ENCODE measurements at places on chromosomes 4 and X. TPM values are rescaled to one million over a fixed set of nuclear protein-coding genes. Genes with fewer than 3 reads are reported as not detected.

DNA sequence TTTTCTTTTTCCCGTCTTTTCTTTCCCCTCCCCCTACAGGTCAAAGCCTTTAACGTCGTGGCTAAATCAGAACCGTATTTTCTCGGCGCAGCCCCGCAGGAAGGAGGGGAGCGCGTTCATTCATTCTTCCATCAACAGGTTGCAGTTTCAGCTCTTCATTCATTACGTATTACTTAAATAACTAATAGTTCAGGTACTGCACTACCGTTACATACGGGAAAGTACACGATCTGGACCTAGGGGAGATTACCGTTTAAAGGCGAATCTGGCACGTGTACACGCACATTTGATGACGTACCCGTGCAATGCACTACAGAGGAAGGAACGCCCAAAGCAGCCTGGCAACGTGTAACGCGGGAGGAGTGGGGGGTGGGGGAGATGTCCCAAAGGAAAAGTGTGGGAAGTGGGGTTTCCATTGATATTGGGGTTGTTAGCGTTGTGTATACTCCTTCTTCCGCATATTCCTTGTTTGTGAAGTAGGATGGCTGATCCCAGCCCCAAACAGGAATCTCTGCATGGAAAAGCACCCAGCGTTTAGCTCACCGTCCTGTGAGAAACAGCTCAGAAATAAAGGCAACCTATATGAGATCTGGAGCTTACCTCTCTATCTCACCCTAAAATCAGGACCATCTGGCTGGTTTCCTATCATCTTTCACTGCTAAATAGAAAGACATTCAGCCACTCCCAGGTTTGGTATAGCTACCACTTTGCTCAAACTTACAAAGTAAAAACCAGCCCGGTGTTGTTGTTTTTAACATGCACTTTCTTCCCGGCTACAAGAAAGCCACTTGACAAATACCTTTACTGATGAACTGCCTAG, 585 bp upstream of the SEC24D start:
- DNase-seq: peak; percentile 55

GRCh38 chr4:32061916-32062315, 1341.7 kb downstream of the PCDH7 start:
- no peak for DNase-seq

DNA sequence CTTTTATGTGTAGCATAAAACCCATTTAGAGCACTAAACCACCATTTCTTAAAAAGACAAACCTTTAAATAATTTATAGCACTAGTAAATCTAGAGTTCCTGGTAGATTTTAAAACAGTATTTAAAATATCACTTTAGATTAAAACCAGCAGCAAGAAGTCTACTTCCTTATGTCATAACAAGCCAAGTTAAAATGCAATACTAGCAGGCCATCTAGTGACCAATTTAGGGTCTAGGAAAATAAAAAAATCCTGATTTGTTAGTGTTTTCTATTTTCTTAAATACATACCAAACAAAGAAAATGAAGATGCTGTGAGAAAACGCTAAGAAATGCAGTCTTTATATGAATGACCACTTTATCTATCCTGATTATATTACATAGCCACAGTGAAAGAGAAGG, 53.9 kb downstream of the PAPSS1 start:
- DNase-seq: no peak

GRCh38 chr4:186248643-186249042, 17.3 kb upstream of the F11 start:
- no peak for DNase-seq

GRCh38 chrX:71251466-71251973, 2.4 kb downstream of the ZMYM3 start:
- no peak for DNase-seq

- DNase-seq: no peak
These were observed 97.9 kb upstream of the MYOZ2 start for GRCh38 chr4:119037709-119038108.

DNA sequence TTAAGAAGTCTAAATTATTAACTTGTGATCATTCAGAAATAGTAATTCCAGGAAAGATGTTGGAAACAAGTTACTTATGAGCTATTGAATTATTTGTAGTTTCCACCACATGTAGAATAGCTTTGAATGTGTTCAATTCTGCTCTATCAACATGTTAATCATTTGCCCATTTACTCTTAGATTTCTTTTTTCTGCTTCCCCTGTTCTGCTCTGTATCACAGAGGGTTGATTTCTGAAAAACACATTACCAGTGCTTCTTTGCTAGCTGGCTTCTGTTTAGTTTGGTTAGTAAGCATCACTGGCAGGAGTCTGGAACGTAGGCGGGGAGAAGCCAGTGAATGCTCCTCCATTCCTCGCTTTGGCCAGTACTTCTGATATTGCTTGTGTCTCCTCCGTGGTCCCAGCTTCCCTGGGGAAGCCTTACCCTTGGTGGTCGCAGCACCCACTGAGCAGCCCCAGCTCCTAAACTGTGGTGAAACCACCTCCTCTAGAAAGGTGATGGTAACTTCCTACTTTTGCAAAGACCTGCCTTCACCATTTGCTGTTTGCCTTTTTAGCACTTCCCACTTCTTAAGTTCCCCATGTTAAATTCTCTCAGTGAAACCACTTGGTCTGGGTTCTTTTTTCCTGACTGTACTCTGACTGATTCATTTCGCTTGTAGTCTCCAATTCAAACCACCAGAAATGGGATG, 40.3 kb upstream of the GALNT7 start:
- no peak for DNase-seq

GRCh38 chr4:140353786-140354185, 19.7 kb upstream of the SCOC start:
- no peak for DNase-seq

DNA sequence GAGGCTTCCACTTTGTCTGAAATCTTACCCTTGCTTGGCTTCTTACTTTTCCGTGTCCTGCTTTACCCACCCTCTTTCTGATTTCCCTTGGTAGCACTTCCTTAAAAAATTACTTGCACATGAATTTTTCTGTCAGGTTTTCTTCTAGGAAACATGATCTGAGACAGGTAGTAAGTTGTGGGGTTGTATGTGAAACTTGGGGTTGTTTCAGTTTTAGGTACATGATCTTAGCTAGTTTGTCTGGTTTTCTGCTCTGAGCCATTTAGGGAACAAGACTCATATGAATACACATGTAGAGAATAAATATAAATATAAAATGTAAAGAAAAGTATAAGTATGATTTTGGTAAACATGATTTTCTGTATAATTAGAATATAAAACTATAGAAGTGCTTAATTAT, 17.4 kb upstream of the ARMCX2 start:
- no peak for DNase-seq

GRCh38 chr4:86594559-86595425, 677 bp downstream of the PTPN13 start:
- peak; percentile 55 for DNase-seq

- DNase-seq: no peak
These were observed 9.3 kb downstream of the PTPN13 start for GRCh38 chr4:86603311-86603885.

- DNase-seq: no peak
These were observed 136.2 kb upstream of the RPS6KA3 start for GRCh38 chrX:20402956-20403355.

- no peak for DNase-seq
These were observed 2301.3 kb upstream of the TENM3 start for GRCh38 chr4:179941911-179942310.

DNA sequence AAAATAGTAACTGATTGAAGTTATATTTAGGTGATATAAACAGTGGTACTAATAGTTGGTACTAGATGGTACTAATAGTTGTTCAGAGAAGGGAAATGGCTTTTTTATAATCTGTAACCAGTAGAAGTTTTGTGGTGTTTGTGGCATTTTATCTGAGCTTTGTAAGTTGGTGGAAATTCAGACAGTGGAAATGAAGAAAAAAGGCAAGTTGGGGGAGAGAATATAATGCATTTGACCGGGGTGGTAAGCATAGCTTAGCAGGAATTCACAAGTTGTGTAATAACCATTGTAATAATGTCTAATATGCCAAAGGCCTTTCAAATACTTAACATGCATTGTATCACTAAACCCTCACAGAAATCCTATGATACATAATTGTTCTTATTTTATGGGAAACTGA, 36.3 kb downstream of the DTHD1 start:
- DNase-seq: no peak

- no peak for DNase-seq
These were observed 736.9 kb upstream of the MAGEB2 start for GRCh38 chrX:29478336-29479069.

- DNase-seq: no peak
These were observed 465.2 kb downstream of the CENPC start for GRCh38 chr4:67080046-67080557.

DNA sequence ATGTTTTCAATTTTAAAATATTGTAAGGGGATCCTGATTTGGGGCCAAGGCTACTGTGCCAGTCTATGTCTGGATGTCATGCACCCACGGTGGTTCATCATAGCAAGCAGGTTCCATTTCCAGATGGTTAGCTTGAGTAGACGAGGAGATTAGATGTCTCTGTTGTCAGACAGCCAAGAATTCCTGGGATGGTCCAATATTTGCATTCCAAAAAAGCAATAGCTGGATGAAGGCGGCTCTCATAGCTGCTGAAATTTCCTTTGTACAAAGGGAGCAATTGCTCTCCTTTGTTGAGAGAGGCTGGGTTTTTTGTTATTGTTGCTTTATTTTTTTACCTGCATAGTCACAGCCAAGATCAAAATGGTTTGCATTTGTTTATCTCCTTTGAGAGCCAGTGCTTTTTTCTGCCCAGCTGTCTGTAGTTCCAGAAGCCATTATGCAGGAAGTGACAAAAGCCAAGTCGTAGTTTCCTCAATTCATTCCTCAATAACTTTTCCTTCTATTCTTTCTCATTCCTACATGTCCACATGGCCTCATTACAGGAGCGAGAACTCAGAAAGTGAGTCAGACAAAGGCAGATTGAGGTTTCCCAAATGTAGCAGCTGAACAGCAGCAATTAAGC, 107.9 kb downstream of the MMRN1 start:
- DNase-seq: no peak

DNA sequence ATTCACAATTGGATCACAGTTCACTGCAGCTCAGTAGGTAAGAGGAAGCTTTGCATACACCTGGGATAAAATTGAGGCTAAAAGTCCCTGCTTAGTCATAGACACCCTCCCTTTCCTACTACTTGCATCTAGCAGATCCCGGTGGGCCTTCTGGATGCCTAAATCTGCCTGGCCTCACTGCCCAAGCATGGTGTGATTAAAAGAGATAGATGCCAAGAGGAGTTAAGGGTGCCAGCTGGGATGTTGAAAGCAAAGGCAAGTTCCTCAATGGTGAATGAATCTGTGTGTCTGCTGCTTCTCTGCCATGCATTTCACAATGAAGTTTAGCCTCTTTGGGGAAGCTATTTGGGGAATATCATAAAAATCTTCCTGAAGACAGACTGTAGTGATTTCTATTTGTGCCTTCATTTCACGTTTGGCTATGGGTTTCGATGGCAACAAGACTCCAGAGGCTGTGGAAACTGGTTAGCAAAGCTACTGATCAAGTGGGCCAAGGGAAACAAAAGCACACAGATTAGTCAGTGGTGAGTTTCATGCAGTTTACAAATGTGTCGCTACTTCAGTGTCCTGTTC, 534.0 kb downstream of the ANKRD50 start:
- no peak for DNase-seq

DNA sequence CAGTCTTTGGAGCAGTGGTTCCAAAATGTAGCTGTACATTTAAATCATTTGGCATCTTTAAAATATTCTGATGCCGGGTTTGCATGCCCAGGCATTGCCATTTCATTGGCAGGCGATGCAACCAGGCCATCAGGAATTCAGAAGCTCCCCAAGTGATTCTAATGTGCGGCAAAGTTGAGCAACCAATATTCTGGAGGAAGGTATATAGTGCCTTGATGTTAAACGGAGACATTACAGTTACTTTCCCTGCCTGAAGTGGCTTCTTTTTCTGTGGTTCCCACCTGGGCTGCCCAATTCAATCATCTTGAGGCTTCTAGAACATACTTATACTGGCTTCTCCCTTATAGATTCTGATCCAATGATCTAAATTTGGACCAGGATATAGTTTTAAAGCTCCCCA, 68.7 kb upstream of the PGM2 start:
- DNase-seq: no peak

DNA sequence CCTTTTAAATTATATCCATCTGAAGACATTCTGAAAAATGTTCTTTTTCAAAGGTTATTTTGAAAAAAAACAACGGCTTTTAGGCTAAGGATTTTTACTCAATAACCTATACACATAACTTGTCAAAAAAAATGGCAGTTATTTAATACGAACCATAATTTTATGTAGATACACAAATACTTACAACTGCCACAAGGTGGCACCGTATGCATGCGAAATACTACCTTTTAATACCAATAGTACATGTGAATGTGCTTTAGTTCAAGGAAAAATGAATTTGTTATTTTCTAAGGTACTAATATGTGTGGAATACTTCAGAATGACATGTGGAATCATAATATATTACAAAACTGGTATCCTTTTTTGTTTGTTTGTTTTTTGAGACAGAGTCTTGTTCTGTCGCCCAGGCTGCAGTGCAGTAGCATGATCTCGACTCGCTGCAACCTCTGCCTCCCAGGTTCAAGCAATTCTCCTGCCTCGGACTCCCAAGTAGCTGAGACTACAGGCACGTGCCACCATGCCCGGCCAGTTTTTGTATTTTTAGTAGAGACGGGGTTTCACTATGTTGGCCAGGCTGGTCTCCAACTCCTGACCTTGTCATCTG, 4.6 kb upstream of the MAD2L1 start:
- DNase-seq: no peak

DNA sequence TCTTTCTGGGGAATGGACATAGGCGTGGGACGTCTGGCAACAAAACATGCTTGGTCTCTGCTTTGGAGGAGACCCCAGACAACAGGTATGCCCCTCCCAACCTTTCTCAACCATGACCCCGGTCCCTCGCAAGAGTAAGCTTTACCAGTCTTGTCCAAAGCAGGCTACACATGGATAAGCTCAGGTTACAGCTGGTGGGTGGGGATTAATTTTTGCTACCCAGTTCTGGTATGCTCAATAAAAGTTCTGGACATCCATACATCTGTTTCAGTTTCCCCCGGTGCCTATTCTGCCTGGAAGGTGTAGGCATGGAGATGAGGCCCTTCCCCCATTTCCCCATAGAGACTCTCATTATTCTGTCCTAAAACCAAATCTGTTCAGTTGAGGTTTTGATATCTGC, 54.5 kb upstream of the NOCT start:
- DNase-seq: no peak

DNA sequence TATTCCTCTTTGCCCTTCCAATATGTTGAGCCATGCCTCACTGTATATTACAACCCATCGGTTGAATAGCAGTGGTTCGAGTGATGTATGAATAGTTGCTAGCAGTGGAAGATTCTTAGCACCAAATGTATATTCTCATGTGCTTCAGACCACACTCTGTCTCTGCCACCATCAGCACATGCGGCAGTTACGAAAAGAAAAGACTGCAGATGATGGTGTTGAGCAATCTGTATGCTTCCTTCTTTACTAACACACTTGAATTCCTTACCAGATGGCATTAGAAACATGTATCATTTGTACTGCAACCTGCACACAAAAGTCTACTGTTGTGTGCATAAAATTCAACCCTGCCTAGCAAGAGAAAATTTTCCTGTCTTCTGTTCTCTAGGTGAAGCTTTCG, 214.6 kb downstream of the ENOX2 start:
- no peak for DNase-seq

The ABCE1 gene
- 93.2 TPM for total RNA-seq

The TACR3 gene
- total RNA-seq: not detected

The AKAP14 gene
- total RNA-seq: not detected

The STBD1 gene
- 5.5 TPM for total RNA-seq

The TCEAL7 gene
- total RNA-seq: 83.2 TPM

The NHS gene
- 14.3 TPM for total RNA-seq

The TCEAL5 gene
- total RNA-seq: 6.5 TPM

The AVPR2 gene
- total RNA-seq: 4.4 TPM

The MRFAP1L1 gene
- 56.9 TPM for total RNA-seq

The NLRP2B gene
- not detected for total RNA-seq

The ARL13A gene
- not detected for total RNA-seq

The PITX2 gene
- not detected for total RNA-seq
